T-cell (primary cell): ENCODE measurements at places on chromosomes 7 and 10. TPM values are rescaled to one million over a fixed set of nuclear protein-coding genes. Genes with fewer than 3 reads are reported as not detected.

DNA sequence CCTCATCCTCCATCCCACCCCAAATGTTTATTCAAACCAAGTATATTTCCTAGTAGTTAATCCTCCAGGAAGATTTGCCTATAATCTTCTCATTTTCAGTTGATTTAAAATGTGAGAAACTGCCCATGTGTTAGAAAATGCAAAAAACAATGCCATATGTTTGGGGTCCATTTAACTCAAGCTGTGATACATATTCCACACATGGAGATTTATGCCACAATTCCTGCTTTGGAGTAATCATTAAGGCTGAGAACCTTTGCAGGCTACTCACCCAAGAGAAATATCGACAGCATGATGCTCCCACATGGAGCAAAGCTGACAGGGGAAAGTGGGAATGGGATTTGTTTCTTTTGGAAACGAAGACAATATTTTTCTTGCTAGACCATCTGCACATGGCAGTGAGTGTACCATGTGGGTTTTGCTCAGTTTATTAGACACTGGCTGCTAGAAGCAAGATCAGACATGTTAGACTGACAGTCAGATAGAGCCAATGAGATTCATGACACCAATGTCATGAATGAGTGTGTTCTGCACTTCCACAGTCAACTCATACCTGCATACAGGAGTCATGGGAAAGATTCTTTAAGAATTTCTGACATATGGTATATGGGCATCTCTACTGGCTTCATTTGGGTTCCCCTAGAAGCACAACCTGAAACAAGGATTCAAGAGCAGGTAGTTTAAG lies 3.4 kb upstream of the GRM8 start:
- no peak overlapping the region for H3K27ac ChIP-seq
- H3K4me1 ChIP-seq, result peaks cover 23% of the 10 kb centered on the region
- no peak overlapping the region for H3K4me3 ChIP-seq

- no peak overlapping the region for H3K4me3 ChIP-seq
- DNase-seq, result no peak
- no peaks in the 10 kb centered on the region for H3K27me3 ChIP-seq
- H3K4me1 ChIP-seq, result no peaks in the 10 kb centered on the region
Observed at GRCh38 chr10:67297637-67298181, 371.9 kb downstream of the LRRTM3 start.

PRXL2A gene
- total RNA-seq, result 5.1 TPM

AMZ1 gene
- 0.25 TPM for total RNA-seq

DNA sequence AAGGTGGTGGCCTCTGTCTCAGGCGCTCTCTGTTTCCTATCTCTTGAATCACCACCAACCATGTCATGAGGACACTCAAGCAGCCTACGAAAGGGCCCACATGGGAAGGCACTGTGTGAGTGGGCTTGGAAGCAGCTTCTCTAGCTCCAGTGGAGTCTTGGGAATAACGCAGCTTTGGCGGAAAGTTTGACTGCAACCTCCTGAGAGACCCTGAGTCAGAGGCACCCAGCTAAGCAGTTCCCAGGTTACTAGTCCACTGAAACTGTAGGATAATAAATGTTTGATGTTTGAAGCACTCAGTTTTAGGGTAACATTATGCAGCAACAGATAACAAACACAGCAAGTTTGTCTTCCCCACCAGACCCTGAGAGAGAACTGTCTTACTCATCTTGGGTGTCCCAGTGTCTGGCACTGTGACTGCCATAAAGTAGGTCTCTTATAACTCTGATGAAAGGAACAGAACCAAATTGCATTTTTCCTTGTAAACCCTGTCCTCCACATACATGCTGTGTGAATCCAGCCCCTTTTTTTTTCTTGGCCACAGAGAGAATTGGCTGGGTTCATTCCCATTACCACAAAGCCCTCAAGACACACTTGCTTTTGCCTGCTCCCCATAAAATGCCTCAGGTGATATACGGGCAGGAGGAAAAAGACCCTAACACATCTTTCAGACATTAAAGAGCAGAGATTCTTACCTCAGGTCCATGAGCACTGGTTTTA lies 185.5 kb downstream of the ZNF365 start:
- no peaks in the 10 kb centered on the region for H3K4me1 ChIP-seq
- DNase-seq, result no peak
- H3K36me3 ChIP-seq, result no peaks in the 10 kb centered on the region
- H3K27ac ChIP-seq, result no peak overlapping the region
- no peaks in the 10 kb centered on the region for H3K27me3 ChIP-seq
- H3K4me3 ChIP-seq, result no peak overlapping the region

DNA sequence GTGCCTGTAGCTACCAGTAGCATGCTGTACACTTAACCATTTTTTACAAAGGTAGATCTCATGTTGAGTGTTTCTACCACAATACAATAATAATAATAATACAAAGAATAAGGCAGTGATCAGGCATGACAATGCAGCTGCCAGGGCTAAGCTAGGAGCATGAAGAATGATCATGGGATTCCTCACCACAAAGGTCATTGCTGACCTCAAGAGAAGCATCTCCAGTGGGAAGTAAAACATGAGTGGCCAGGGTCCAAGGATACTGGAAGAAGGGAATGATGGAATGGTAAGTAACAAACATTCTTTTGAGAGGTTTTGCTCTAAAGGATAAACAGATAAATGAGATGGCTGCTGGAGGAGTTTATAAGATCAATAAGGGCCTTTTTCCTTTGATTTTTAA lies 591.1 kb downstream of the TNS3 start:
- H3K36me3 ChIP-seq, result no peaks in the 10 kb centered on the region
- DNase-seq, result no peak
- no peaks in the 10 kb centered on the region for H3K4me1 ChIP-seq

C7orf57 gene
- 0.82 TPM for total RNA-seq

DNA sequence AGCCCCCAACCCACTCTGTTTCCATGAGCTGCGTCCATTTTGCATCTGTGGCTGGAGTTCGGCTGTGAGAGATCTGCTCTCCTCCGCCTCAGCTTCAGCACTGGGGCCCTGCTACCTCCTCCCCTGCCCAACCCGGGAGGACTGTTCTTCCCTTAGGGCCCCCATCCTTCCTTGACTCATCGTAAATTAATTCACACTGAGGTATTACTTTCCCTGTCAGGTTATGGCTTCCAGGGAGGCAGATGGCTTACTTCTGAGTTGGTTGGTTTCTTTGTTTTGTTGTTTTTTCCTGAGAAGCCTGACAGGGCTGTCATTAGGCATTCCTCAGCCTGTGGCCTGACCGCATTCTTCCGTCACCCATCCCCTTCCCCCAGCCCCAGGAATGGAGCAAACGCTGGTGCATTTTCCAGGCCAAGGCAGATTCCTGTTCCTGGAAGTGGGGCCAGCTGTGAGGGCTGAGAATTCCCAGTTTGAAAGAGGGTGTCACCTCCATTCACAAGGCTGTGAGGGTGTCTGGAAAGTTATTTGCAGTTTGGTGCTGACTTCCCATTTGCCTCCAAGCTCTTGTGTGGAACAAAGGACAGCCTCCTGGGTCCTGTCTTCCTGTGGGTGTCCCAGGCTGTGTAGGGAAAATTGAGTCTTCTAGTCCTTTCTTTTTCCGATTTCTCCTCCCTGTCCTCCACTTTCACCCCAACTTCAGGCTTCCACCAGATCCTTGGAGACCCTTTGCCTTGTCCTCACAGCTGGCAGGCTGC lies 11.7 kb downstream of the CPA5 start:
- no peaks in the 10 kb centered on the region for H3K27me3 ChIP-seq
- no peak overlapping the region for H3K27ac ChIP-seq
- no peak overlapping the region for H3K4me3 ChIP-seq
- DNase-seq, result no peak
- peaks cover 4% of the 10 kb centered on the region for H3K36me3 ChIP-seq
- no peaks in the 10 kb centered on the region for H3K4me1 ChIP-seq

MYL10 gene
- not detected for total RNA-seq

VPS37D gene
- total RNA-seq, result 0.93 TPM

GRCh38 chr10:63765126-63765525 lies 243.9 kb downstream of the REEP3 start:
- no peak for DNase-seq
- no peak overlapping the region for H3K4me3 ChIP-seq
- H3K27ac ChIP-seq, result no peak overlapping the region
- H3K36me3 ChIP-seq, result no peaks in the 10 kb centered on the region
- no peaks in the 10 kb centered on the region for H3K4me1 ChIP-seq

MGAM2 gene
- total RNA-seq, result not detected

CALHM3 gene
- total RNA-seq, result not detected

MKI67 gene
- 1.5 TPM for total RNA-seq

AQP1 gene
- 1.8 TPM for total RNA-seq

TMEM229A gene
- not detected for total RNA-seq

- no peak overlapping the region for H3K27ac ChIP-seq
- DNase-seq, result no peak
- no peak overlapping the region for H3K4me3 ChIP-seq
- H3K4me1 ChIP-seq, result no peaks in the 10 kb centered on the region
- no peaks in the 10 kb centered on the region for H3K36me3 ChIP-seq
- H3K27me3 ChIP-seq, result no peaks in the 10 kb centered on the region
Observed at GRCh38 chr10:126551202-126551601, 119.3 kb downstream of the C10orf90 start.

DNA sequence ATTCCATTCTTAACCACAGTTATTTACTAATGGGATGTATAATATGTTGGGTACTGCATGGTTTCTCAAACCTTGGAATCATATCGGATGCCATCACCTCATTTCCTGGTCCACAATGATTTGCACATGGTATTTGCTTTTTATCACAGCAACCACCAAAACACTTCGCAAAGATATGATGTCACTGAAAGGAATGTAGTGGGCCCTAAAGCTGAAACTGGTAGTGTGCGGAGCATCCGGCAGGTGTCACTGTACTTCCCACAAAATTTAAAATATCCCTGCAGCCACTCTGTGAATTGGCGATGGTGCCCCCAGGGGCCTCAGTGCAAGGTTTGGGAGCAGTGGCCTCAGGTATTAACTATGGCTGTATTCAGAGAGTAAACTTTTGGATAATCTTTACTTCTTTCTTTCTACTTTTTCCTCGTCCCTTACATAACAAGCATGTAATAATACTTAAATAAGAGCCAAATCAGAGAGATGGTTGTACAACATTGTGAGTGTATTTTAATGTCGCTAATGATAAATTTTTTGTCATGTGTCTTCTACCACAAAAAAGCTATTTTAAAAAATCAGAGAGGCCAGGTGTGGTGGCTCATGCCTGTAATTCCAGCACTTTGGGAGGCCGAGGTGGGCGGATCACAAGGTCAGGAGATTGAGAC lies 66.2 kb downstream of the FAM241B start:
- H3K27me3 ChIP-seq, result no peaks in the 10 kb centered on the region
- H3K4me3 ChIP-seq, result no peak overlapping the region
- no peak for DNase-seq

DNA sequence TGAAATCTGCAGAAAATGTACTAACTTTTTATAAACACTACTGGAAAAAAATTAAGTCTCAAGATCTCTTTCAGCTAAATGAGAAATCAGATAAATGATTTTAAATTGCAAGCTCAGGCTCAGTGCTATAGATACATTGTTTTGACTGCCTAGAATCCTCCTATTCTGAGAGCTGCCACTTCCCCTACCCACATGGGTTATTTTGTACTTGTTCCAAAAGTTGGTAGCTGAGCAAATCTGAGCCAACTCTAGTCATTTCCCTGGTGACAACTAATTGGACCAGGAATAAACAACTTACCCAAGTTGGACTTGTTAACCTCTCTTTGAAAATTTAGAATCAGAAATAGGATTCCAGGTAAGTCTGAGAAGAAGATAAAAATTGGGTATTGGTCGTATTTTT lies 202.1 kb downstream of the MBL2 start:
- no peaks in the 10 kb centered on the region for H3K36me3 ChIP-seq
- H3K27me3 ChIP-seq, result no peaks in the 10 kb centered on the region
- H3K4me3 ChIP-seq, result no peak overlapping the region
- H3K4me1 ChIP-seq, result no peaks in the 10 kb centered on the region
- no peak overlapping the region for H3K27ac ChIP-seq
- no peak for DNase-seq

LIPF gene
- total RNA-seq, result not detected

GRCh38 chr7:101239191-101239950 lies 1.8 kb upstream of the CLDN15 start:
- no peaks in the 10 kb centered on the region for H3K27me3 ChIP-seq
- H3K4me3 ChIP-seq, result no peak overlapping the region
- peaks cover 47% of the 10 kb centered on the region for H3K36me3 ChIP-seq
- H3K27ac ChIP-seq, result no peak overlapping the region
- peaks cover 24% of the 10 kb centered on the region for H3K4me1 ChIP-seq
- no peak for DNase-seq

ECHDC3 gene
- total RNA-seq, result 2.7 TPM

DNA sequence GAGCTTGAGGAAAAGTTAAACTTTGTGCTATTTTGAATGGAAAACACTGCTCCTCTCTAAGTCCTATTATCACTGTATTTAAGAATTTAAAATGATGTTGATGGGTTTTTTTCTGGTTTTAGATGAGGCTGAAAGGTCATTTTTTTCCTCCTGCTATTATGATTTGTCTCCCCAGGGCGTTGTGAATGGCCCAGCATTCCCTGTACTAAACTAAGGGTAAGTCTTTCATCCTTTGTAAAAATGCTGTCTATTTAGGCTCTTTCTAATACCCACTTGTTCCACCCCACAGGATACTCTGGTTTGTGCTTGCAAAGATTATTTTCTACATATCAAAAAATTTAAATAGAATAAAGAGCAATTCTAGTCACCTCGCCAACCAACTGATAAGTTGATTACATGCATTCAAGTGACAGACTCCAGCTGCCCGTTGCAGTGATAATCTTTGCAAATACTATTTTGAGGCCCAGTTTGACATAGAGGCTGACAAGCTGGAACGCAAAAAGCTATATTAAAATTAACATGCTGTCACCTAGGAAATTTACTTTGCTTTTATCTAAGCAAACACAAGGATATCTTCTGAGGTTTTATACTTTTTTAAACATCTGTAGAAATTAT lies 222.3 kb upstream of the TMEM229A start:
- no peaks in the 10 kb centered on the region for H3K4me1 ChIP-seq
- H3K4me3 ChIP-seq, result no peak overlapping the region
- no peaks in the 10 kb centered on the region for H3K36me3 ChIP-seq
- no peaks in the 10 kb centered on the region for H3K27me3 ChIP-seq
- H3K27ac ChIP-seq, result no peak overlapping the region
- DNase-seq, result no peak
